H1 (cell line): ENCODE measurements at places on chromosomes 2 and 18. TPM values are rescaled to one million over a fixed set of nuclear protein-coding genes. Genes with fewer than 3 reads are reported as not detected.

- DNase-seq: no peak
Observed at GRCh38 chr2:149155988-149156387, 117.5 kb downstream of the LYPD6B start.

- no peak for DNase-seq
Observed at GRCh38 chr18:58637197-58637596, 8.3 kb upstream of the ALPK2 start.

Gene SIX3
- 0.19 and 0.21 TPM in 2 replicates for total RNA-seq

Gene EMX1
- 4.8 and 4.9 TPM in 2 replicates for total RNA-seq

Gene SERPINB4
- total RNA-seq: 0.32 and 0.96 TPM in 2 replicates
